NCI-H2029 treated with DMSO at 0.1 percent for 48 hours (cell line): ENCODE measurements at places on chromosomes 6 and 20.
A peak's percentile ranks its signal among the peaks of the same experiment; 100 is the strongest.

DNA sequence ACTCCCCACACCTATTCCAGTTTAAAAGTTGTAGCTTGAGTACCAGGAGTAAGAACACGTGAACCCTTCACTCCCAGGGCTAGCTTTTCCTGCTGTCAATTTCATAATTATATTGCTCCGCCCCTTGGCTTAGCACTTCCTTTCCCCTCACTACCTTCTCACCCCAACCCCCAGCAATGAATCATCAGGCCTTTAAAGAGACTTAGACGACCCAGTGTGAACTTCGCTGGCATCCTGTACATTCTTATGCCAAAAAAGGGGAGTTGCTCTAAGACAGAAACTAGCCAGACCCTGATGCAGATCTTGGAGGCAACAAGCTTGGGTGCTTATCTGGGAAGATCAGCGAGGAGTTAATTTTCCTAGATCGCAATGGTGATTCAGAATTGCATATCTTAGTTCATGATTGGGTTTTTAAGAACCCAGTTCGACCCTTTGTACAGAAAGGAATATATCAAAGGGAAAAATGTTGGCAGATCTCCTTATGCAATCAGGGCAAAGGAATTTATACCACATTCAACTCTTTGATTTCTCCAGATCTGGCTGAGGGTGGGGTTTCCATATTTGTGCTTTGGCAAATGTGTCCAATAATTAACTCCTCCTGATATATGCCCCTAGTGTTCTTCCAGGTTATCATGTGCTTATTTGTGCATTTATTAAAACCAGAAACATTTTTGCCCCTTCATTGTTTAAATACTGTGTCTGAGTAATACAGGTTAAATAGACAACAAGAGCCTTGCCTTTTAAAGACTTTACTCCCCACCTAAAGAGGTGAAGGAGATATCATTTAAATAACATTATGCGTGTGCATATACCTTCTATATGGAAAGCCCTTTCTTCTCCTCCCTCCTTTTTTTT is 8.1 kb upstream of the ATXN1 start:
- DNase-seq = no peak

GRCh38 chr6:114987281-114987680 is 644.5 kb upstream of the HS3ST5 start:
- no peak for DNase-seq

DNA sequence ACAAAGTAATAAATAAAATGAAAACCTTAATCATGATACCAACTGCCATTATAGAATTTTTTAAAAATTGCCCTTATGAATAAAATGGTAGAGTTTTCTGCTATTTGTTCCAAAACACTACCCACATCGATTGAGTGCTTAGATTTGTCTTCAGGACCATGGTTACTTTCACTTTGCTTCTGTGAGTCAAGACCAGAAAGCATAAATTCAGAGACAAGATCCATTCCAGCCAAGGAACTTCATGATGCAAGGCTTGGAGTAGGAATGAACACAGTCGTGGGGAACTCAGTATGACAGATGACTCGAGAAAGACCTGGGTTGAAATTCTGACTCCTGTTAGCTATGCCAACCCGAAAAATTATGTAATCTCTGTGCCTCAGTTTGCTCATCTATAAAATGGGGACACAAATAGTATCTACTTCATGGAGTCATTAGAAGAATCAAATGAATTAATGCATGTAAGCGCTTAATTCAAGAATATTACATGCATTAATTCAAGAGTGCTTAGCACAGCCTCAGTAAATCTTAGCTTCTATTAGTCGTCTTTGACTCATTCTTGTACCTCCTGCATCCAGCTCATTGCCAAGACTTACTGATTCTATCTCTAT is 72.5 kb upstream of the MYLIP start:
- DNase-seq = no peak

GRCh38 chr20:63955281-63955826 is 862 bp downstream of the UCKL1 start:
- no peak for DNase-seq

- DNase-seq = no peak
Measured at GRCh38 chr6:99066044-99066443, 118.3 kb upstream of the FBXL4 start.

DNA sequence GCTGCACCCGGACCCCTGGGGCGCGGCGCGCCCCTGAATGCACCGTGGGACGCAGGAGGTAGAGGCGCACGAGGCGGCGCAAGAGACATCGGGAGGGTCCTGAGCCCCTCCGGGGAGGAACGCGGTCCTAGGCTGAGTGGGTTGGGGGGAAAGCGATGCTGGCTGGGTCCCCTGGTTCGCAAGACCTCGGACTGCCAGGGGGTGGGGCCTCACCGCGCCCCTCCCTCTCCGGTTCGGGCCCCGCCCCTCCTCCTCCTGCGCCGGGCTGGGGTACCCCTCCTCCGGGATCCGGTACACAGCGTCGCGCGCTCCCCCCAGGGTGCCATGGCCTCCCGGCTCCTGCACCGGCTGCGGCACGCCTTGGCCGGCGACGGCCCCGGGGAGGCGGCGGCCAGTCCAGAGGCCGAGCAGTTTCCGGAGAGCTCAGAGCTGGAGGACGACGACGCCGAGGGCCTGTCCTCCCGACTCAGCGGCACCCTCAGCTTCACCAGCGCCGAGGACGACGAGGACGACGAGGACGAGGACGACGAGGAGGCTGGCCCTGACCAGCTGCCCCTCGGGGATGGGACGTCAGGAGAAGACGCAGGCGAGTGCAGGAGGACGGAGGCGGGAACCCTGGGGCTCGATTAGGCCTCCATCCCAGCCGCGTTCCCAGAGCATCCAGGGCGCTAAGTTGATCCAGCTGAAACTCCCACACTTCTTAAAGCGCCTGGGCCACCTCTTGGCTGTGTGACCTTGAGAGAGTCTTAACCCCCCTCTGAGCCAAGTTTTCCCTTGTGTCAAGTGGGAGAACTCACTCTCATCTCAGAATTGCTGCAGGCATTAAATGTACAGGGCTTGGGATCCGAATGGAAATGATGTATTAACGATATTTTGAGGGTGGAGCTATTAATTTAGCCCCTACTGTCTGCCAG is 541 bp downstream of the SNX21 start:
- no peak for DNase-seq

DNA sequence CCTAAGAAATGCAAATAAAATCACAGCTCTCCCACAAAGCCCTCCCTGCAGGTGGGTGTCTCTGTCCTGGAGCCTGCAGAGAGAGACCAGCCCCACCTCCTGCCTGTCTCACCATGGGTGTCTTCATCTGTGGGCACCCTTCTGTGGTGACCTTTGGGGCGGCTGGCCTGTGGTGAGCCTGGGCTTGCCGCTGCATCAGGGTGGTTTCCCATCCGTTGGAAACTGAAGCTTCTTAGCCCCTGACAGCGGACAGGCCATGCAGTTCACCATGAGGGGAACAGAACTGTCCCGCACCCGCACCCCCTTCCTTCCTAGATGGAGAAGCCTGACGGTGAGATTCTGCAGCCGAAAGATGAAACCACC is 42.3 kb upstream of the FRMD1 start:
- no peak for DNase-seq

- no peak for DNase-seq
Measured at GRCh38 chr6:11773013-11773412, 5.6 kb downstream of the ADTRP start.

DNA sequence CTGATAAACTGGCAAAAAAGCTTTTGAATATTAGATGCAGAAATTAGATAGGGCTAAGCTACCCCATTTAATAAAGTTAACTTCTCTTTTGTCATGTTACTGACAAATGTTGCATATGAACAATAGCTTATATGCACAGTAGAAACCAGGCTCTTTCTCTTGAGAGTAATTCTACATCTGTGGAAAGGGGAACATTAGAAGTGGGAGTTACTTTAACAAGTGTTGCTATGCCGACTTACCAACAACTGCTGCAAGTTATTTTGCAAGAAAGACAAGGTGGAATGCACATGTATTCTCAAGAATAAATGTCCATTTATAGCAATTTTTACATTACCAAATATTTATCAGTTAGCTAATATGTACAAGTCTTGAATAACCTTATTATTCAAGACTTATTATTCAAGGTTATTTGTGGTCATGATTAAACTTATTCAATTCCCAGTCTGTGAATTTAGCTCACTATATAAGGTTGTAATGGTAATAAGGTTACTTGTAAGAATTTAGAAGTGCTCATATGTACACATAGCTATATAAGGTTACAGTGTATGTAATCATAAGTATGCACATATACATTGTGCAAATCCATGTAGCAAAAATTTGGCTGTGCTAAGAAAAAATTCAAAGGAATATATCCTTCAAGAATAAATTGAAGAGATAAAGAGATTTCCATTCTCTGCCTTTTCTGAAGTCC is 38.3 kb downstream of the ADGRG6 start:
- no peak for DNase-seq

DNA sequence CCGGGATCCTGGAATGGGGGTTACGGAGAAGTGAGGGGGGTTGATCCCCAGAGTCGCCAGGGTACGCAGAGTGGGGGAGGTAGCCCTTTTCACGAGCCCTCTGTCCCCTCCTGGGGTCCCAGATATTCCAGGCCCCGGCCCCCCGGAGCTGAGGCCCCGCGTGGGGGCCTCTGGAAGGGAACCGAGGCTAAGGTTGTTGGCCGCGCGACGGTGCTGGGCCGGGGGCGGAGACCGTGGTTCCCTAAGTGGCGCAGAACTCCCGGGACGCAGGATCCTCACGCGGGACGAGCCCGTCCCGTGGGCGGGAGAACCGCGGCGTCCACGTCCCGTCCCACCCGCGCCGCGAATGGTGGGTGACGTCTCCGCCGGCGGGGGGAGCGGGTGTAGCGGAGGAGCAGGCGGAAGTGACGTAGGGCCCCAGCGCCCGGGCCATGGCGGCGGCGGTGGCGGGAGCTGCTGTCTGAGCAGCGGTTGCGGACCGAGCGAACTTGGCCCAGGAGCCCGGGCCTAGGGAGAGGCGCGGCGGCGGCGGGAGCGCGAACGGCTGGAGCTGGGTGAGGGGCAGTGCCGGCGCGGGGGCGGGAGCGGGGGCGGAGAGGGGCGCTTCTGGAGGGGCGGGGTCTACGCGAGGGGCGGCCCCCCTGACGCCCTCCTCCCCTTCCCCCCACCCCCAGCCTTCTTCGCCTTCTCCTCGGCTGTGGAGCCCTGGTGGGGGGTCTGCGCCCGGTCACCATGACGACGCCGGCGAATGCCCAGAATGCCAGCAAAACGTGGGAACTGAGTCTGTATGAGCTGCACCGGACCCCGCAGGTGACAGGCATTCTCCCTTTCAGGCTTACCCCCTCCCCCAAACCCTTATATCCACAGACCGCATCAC is at the start of gene RING1:
RING1 (plus strand) TSS at position 410 of the 877 bp plus-strand sequence; CDS start at position 733, 323 bp downstream.
- DNase-seq = peak; percentile 10

DNA sequence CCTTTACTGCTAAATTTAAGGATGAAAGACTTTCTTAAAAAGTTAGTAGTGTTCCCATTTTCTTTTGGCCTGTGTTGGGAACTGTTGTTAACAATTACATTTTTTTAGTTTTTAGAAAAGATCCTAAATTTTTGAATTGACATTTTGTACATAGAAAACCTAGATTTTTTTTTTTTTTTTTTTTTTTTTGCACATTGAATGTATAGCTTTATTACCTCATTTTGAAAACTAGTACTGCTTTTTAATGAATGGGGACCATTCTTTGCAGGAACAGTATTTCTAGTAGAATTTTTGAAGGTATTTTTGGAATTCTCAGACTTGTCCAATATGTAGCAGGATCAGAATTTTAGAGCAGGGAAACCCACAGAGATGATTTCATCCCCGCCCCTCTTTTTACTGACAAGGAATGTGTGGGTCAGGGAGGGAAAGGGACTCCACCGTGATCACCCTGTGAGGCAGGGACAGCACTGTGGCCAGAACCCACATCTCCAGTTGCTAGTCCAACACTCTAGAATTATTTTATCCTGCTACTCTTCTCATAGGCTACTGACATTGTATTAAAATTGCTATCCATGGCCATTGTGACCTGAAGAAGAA is 154.4 kb upstream of the SUPT3H start:
- no peak for DNase-seq

DNA sequence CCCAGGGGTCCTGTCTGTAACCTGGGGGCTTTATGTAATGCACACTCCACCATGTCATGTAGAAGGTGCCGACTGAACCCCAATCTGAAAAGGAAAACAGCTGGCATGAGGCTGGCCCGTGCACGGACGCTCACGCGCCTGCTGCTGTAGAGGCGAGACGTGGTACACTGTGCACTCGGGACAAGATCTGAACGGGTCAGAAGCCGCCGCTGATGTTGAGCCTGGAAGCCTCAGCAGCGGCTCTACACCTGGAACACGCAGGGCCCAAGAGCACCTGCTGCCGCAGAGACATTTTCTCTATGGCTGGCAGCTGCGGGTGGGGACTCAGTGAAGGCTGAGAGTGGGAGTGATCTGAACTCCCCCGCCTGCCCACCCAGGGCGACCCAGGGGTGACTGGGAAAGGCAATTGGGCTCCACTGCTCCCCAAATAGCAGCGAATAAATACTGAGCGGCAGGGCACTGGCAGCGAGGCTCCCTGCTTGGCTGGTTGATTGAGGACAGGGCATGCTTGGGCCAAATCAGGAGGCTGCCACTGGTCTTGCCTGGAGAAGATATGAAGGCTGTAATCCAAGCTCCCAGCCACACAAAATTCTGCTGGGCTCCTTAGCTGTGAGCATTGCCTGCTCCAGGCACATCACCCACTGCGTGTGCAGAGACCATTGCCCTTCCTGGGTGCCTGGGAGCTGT is 2.5 kb upstream of the OGFR start:
- DNase-seq = no peak

- DNase-seq = no peak
Measured at GRCh38 chr6:149234051-149234962, 83.2 kb upstream of the TAB2 start.

GRCh38 chr6:110654096-110654820 is 161.0 kb downstream of the CDK19 start:
- DNase-seq = no peak

DNA sequence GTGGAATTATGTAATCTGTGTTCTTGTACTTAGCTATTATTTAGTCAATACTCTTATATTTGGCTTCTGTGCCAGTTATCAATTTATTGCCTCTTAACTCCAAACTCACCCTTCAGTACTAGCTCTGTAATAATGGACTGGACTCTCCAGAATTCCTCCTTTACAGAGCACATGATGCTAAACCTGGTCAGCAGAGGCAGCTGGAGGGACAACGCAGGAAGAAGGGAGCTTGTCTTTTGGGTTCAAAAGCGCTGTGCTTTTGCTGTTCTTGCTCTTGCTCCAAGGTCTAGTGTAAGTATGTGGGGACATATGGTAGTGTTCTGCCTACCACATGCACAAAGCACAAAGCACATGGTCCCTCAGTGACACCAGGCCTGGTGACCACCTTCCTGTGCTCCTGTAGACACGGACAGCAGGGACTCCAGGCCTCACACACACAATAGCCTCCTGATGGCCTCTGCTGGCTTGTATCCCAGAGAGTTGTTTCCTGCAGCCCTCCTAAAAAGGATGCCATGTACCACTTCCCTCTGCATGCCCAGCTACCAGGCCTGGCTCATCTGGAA is 46.1 kb downstream of the CHD6 start:
- peak; percentile 18 for DNase-seq

- no peak for DNase-seq
Measured at GRCh38 chr6:41626917-41627316, 11.4 kb upstream of the MDFI start.

- DNase-seq = no peak
Measured at GRCh38 chr20:10419550-10420133, 14.4 kb downstream of the MKKS start.

GRCh38 chr6:45619211-45619760 is 241.6 kb upstream of the SUPT3H start:
- no peak for DNase-seq

- no peak for DNase-seq
Measured at GRCh38 chr6:42017021-42017643, 33.2 kb upstream of the TAF8 start.

- no peak for DNase-seq
Measured at GRCh38 chr20:40255365-40255764, 433.7 kb downstream of the MAFB start.
